ENCODE measurements at places on chromosomes 7 and 10. TPM values are rescaled to one million over a fixed set of nuclear protein-coding genes. Genes with fewer than 3 reads are reported as not detected.
A peak's percentile ranks its signal among the peaks of the same experiment; 100 is the strongest.

Gene ZNF777
- total RNA-seq: 14.5 TPM

Gene MALRD1
- not detected for total RNA-seq

Gene C10orf62
- total RNA-seq: not detected

Gene PTPN20
- 2.2 TPM for total RNA-seq

Gene PAPOLB
- not detected for total RNA-seq

Gene ATE1
- total RNA-seq: 18.5 TPM

Gene CALML3
- not detected for total RNA-seq

Gene FGFR2
- 0.22 TPM for total RNA-seq

Gene CTAGE8
- 0.17 TPM for total RNA-seq

Gene PLAC9
- total RNA-seq: not detected

Gene HERC4
- 46.0 TPM for total RNA-seq

- H3K36me3 ChIP-seq: no peaks in the 10 kb centered on the region
- no peak for DNase-seq
- no peaks in the 10 kb centered on the region for H3K27me3 ChIP-seq
- no peak overlapping the region for H3K4me3 ChIP-seq
- no peak overlapping the region for H3K27ac ChIP-seq
Measured at GRCh38 chr10:80416479-80417098, 8.2 kb downstream of the PRXL2A start.

DNA sequence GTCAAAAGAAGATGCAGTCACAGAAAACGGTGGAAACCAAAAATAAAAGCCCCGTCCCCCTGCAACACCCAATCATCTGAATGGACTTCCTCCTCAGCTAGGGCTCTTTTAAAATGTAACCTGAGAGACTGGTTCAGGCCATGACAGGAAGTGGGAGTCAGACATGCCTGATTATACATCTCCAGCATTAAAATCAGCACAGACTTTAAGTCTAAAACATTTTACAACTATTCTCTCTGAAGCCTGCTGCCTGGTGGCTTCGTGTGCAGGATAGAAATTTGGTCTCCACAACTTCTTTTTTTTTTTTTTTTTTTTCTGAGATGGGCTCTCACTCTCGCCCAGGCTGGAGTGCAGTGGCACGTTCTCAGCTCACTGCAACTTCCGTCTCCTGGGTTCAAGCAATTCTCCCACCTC is 30.3 kb downstream of the HACD1 start:
- no peaks in the 10 kb centered on the region for H3K4me1 ChIP-seq
- H3K27me3 ChIP-seq: no peaks in the 10 kb centered on the region
- no peak overlapping the region for H3K27ac ChIP-seq

- H3K4me1 ChIP-seq: no peaks in the 10 kb centered on the region
- H3K27ac ChIP-seq: no peak overlapping the region
- H3K4me3 ChIP-seq: no peak overlapping the region
- no peak for DNase-seq
Measured at GRCh38 chr7:112160771-112161150, 45.4 kb downstream of the DOCK4 start.

- DNase-seq: no peak
- peaks cover 6% of the 10 kb centered on the region for H3K27me3 ChIP-seq
- no peaks in the 10 kb centered on the region for H3K4me1 ChIP-seq
Measured at GRCh38 chr10:44394696-44395381, 9.9 kb upstream of the CXCL12 start.

GRCh38 chr7:77918676-77919075 is 120.1 kb downstream of the PHTF2 start:
- H3K36me3 ChIP-seq: peaks cover 29% of the 10 kb centered on the region
- H3K4me3 ChIP-seq: no peak overlapping the region
- no peak overlapping the region for H3K27ac ChIP-seq
- no peaks in the 10 kb centered on the region for H3K4me1 ChIP-seq
- DNase-seq: no peak
- H3K27me3 ChIP-seq: no peaks in the 10 kb centered on the region

- peaks cover 49% of the 10 kb centered on the region for H3K27me3 ChIP-seq
- no peaks in the 10 kb centered on the region for H3K36me3 ChIP-seq
- DNase-seq: no peak
- no peak overlapping the region for H3K27ac ChIP-seq
Measured at GRCh38 chr10:27998178-27998953, 513 bp downstream of the ODAD2 start.

DNA sequence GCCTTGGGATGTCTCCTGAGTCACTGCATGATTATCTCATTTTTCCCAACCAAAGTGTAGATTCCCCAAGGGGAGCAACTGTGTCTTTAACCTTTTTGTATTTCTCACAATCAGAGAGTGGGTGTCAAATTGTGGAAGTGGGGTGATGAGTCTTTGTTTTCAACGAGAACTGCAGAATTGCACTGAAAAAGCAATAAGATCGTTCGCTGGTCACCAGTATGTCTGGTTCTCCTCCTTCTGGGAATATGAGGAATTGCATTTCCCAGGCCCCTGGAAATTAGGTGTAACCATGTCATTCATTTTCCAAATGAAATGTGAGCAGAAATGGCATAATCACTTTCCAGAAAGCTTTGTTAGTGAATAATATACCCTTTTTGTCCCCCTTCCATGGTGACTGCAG is 326.9 kb downstream of the GPAM start:
- no peak overlapping the region for H3K4me3 ChIP-seq
- no peaks in the 10 kb centered on the region for H3K4me1 ChIP-seq
- no peak for DNase-seq
- no peaks in the 10 kb centered on the region for H3K36me3 ChIP-seq
- H3K27ac ChIP-seq: no peak overlapping the region

DNA sequence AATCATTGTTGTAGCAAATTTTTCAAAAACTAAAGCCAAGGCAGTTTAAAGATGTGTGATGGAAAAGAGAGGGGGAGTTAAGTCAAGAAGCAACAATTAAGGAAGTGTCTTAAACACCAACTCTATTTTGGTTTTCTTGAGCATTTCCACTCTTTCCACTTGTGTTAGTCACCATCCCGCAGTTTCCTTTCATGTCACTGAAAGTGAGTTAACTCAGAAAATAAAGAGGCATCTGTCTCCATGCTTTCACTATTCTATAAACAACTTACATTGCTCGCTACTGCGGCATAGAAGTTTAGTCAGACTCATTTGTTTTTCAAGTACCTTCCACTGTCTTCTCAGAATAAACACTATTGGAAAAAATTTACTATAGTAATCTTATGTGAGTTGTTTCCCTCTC is 284.9 kb upstream of the SEMA3D start:
- H3K27ac ChIP-seq: no peak overlapping the region
- no peaks in the 10 kb centered on the region for H3K27me3 ChIP-seq
- H3K36me3 ChIP-seq: no peaks in the 10 kb centered on the region
- H3K4me1 ChIP-seq: no peaks in the 10 kb centered on the region
- no peak for DNase-seq
- no peak overlapping the region for H3K4me3 ChIP-seq

- no peak overlapping the region for H3K27ac ChIP-seq
- H3K4me3 ChIP-seq: no peak overlapping the region
- peaks cover 3% of the 10 kb centered on the region for H3K27me3 ChIP-seq
- H3K4me1 ChIP-seq: no peaks in the 10 kb centered on the region
- DNase-seq: no peak
Measured at GRCh38 chr7:108171164-108171563, 41.0 kb upstream of the LAMB4 start.

DNA sequence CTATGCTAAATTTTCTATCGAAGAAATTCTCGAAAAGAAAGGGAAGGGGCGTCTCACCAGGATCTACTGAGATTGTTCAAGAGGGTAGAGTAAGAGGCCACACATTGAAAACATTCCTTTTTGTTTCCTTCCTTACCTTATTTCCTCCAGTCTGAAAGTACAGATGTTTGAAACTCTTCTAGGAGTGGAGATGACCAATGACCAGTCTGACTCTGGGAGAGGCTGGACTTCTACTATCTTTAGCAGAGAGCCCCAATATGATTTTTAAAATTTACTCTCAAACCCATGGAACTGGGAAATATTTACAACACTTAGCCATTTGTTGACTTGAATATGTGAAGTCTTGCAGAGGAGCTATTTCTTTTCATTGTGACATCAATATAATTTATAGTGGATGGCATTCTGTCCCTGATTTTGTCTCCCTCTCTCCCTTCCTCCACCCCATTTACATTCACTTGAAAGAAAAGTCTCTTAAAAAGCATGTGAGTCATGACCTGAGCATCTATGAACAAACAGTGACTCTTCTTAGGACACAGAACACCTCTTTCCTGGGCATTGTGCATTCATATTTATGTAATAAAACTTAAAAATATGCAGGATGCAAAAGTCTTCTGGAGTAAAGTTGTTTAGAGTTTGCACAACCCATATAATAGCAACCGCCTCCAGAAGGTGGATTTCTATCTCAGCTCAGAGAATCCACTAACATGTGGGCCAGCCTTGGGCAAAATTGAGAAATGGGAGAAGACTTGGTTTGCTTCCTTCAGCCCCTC is 31.2 kb upstream of the BMPER start:
- H3K4me1 ChIP-seq: no peaks in the 10 kb centered on the region
- H3K4me3 ChIP-seq: no peak overlapping the region
- no peak overlapping the region for H3K27ac ChIP-seq
- H3K27me3 ChIP-seq: peaks cover 4% of the 10 kb centered on the region
- no peak for DNase-seq

GRCh38 chr10:26612151-26612915 is 85.2 kb upstream of the PDSS1 start:
- no peak overlapping the region for H3K4me3 ChIP-seq
- no peaks in the 10 kb centered on the region for H3K27me3 ChIP-seq
- no peaks in the 10 kb centered on the region for H3K4me1 ChIP-seq
- H3K36me3 ChIP-seq: no peaks in the 10 kb centered on the region
- no peak for DNase-seq

GRCh38 chr10:101856626-101857025 is 13.0 kb upstream of the KCNIP2 start:
- no peak for DNase-seq
- peaks cover 3% of the 10 kb centered on the region for H3K4me1 ChIP-seq
- no peak overlapping the region for H3K4me3 ChIP-seq
- no peaks in the 10 kb centered on the region for H3K27me3 ChIP-seq
- peaks cover 4% of the 10 kb centered on the region for H3K36me3 ChIP-seq
- H3K27ac ChIP-seq: no peak overlapping the region

DNA sequence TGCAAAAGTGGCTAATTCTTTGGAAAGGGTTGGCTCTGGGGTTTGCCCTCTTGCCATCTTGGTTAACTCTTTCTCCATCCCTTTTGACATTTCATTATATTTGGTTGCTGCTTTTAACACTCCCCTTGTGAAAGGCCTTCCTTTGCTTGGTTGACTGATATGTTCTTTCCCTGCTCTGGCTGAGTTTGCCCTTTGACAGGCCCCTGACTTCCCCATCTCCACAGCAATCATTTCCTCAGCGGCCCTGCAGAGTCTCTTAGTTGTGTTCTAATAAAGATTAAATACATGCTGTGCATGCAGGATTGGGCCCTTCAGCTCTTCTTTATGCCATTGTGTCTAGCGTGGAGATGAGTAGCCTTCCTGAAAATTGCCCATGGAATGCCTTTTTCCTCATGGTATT is 84.5 kb upstream of the CSTF2T start:
- H3K4me1 ChIP-seq: no peaks in the 10 kb centered on the region
- no peak overlapping the region for H3K4me3 ChIP-seq
- no peak for DNase-seq
- H3K27me3 ChIP-seq: no peaks in the 10 kb centered on the region
- no peak overlapping the region for H3K27ac ChIP-seq

DNA sequence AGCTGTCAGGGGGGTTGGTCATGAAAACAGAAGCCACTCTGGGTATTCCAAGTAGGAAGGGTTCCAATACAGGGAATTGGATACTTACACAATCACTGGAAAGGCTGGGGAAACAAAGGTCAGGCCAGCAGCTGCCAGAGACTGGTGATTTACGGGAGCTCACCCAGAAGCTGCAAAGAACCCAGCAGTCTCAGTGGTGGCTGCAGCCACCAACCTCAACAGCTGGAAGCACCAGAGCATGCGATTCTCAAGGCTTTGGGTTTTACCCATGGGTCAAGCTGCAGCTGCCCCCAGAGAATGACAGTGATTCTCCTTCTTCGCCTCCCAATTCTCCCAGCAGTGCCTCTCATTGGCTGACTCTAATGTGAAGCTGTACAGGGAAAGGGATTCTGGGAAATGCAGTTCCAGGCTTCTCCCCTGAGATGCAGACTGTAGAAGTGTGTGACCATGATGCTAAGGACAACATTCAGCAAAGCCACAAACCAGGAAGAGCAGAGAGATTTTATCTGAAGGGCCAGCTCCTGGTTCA is 107.2 kb upstream of the TCF7L2 start:
- no peaks in the 10 kb centered on the region for H3K36me3 ChIP-seq
- DNase-seq: no peak
- no peak overlapping the region for H3K27ac ChIP-seq

DNA sequence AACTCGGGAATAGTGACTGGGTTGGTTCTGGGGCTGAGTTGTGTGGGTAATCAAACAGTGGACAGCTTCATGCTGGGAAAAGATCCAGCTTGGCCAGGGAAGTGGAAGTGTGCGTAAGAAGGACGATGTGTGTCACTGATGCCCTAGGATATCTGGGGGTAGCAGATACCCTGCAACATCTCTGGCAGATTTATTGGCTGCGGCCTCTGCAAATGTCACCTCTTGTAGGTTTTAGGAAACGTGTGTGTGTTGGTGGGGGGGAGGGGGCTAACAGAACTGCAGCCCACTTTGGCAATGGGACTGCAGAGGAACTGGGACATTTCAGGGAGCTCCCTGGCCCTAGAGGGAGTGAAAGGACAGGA is 965 bp upstream of the AGAP3 start:
- H3K36me3 ChIP-seq: no peaks in the 10 kb centered on the region
- H3K4me1 ChIP-seq: peaks cover 75% of the 10 kb centered on the region
- H3K4me3 ChIP-seq: peak overlapping the region; percentile 59
- no peaks in the 10 kb centered on the region for H3K27me3 ChIP-seq
- no peak for DNase-seq

DNA sequence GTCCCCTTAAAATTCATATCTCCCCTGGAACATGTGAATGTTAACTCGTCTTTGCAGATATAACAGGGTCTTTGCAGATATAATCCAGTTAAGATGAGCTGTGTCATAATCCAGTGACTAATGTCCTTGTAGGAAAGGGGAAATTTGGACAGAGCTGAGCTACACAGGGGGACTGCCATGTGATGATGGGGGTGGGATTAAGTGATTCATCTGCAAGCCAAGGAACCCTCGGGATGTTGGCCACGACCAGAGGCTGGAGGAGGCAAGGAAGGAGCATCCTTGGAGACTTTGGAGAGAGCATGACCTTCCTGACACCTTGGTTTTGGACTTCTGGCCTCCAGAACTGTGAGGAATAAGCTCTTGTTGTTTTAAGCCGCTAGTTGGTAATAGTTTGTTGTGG is 153.9 kb upstream of the PCBD1 start:
- no peak for DNase-seq
- no peak overlapping the region for H3K4me3 ChIP-seq
- no peaks in the 10 kb centered on the region for H3K36me3 ChIP-seq
- no peak overlapping the region for H3K27ac ChIP-seq
- H3K27me3 ChIP-seq: no peaks in the 10 kb centered on the region

DNA sequence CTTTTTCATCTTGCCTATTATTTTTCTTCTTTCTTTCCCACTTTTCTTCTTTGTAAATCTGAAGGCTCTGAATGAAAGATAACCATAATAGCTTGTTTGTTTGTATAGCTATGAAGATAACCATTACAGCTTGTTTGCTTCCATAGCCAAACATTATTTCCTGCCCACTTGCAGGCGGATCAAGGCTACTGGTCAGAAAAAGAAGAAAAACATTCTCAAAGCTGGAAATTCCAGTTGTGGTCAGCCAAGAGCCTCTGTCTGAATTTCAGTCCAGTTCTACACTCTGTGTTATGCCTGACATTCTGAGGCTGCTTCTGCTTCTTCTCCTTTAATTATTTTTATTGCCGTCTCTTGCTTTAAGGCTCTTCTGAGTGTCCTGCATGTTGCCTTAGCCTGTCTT is 48.9 kb downstream of the TMEM178B start:
- no peak overlapping the region for H3K4me3 ChIP-seq
- no peaks in the 10 kb centered on the region for H3K4me1 ChIP-seq
- no peaks in the 10 kb centered on the region for H3K27me3 ChIP-seq
- no peak for DNase-seq
- no peaks in the 10 kb centered on the region for H3K36me3 ChIP-seq
